Stimulated activated effector memory CD8-positive, alpha-beta T cell treated with anti-CD3 and anti-CD28 coated beads, Interleukin-12 subunit alpha, Interleukin-12 subunit beta, amount 100 ng/mL, for 72 hours (primary cell): ENCODE measurements at places on chromosomes 16 and 17.

DNA sequence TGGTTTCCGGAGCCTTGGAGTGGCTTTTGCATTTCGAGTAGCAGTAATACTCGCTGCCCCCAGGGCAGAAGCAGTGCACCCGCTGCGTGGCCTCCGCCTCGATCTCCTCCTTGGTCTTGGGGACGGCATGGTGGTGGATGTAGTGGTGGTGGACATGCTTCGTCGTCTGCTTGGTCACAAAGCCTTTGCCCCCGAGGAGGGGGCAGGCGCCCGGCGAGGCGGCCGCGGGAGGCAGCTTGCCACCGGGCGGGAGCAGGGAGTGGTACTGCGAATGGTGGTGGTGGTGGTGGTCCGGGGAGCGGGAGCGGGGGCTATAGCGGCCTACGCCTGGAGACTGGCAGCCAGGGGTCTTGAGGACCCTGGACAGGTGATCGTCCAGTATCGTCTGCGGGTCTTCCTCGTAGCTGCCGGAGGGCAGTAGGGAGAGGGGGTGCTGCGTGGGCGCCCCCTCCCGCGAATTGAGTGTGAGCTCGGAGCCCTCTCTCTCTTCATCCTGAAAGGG, 24.1 kb downstream of the AXIN2 start:
- no peak for DNase-seq

DNA sequence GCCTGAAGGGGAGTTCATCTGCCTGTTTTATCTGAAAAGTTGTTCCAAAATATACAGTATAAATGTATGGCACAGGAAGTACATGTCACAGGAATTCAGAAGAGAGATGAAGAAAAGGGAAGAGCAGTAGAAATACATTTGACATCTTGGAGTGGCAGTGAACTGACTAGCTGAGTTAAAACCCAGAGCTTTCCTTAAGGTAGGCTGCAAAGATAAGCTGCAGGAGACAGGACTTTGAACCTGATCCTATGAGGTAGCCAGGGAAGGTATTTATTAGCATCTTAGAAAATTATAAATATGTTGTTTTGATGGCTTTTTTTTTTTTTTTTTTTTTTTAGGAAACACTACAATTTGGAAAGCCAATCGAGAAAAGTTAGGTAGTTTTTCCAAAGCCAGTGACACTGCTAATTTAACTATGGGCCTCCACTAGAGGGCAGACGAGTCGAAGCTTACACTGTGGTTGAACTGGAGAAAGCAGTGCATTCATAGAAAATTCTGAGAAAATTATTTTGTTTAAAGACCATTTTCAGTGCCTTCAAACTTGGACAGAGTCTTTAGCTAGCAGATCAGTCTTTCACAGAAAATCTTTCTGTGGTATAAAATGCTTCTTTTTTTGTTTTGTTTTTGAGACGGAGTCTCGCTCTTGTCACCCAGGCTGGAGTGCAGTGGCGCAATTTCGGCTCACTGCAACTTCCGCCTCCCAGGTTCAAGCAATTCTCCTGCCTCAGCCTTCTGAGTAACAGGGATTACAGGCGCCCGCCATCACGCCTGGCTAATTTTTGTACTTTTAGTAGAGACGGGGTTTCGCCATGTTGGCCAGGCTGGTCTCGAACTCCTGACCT, 122.3 kb downstream of the SSH2 start:
- peak; percentile 71 for DNase-seq

- no peak for DNase-seq
These were observed 105.1 kb downstream of the SDK2 start for GRCh38 chr17:73539166-73539565.

DNA sequence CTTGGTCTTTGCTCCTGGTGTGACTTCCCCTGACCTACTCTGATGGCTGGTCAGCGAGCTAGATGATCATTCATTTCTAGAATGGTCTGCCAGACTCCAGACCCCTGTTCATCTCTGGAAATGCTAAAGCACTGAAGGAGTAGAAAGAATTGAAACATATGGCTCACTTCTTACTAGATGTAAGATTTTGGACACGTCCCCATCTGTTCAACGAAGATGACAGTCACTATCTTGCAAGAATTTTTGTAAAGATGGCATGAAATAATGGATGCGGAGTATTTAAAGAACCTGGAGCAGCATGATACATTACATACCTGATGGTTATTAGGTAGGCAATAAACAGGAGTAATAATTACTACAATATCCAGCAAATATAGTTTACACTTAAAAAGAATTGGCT, 252.7 kb upstream of the SDK2 start:
- DNase-seq: no peak

DNA sequence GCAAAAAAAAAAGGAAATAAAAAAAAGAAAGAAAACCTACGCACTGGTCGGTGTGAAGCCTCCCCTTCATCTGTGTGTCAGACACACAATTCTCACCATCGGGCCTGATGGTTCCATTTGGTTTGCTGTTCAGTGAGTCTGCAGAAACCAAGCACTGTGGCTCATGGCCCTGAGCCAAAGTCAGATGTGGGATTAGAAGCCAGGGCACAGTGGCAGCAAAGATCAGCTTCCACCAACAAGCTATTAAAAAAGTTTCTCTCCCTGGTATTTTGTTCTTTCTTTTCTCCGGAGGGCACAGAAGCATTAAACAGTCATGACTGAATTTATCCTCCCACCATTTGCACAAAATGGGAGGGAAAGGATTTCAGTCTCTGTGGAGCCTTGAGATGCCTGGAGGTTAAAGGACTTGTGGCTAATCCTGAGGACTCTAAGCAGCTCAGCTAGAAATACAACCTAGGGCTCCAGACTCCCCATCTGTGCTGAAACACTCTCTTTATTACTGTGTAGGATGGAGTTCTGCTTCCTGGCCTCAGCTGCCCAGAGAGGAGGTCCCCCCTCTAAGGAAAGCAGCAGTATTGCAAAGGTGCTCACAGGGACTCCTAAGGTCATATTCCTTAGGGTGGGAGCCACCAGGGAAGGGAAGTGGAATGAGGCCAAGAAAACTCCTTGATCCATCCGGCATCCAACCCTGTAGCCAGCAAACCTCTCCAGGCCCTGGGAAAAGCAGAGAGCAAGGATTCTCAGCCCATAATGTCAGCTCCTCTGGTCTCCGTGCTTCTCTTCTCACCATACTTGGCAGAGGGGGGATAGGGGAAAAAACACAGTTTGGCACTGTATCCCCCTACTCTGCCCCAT, 28.2 kb downstream of the SLC39A11 start:
- no peak for DNase-seq

DNA sequence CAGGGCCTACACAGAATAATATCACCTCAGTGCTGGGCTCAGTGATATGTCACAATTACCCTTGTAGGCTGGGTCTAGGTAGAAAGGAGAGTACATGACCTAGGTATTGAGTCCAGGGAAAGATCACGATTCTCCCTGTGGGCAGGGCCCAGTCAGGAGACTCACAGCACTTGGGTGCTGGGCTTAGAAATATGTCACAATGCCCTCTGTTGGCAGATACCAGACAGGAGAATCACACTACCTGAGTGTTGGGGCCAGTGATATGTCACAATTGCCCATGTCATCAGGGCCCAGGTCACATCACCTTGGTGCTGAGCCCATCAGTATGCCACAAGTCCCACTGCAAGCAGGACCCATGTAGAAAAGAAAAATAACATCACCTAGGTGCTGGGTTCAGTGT, 2105.5 kb downstream of the TP53TG3F start:
- DNase-seq: no peak

GRCh38 chr17:8212312-8213180, 2.2 kb upstream of the AURKB start:
- DNase-seq: no peak

- no peak for DNase-seq
These were observed 11.8 kb upstream of the MTSS2 start for GRCh38 chr16:70697594-70698170.

GRCh38 chr16:54009464-54010176, 277.0 kb downstream of the IRX3 start:
- DNase-seq: no peak

- DNase-seq: peak; percentile 89
These were observed 289.4 kb downstream of the SEC14L1 start for GRCh38 chr17:77429969-77430752.

DNA sequence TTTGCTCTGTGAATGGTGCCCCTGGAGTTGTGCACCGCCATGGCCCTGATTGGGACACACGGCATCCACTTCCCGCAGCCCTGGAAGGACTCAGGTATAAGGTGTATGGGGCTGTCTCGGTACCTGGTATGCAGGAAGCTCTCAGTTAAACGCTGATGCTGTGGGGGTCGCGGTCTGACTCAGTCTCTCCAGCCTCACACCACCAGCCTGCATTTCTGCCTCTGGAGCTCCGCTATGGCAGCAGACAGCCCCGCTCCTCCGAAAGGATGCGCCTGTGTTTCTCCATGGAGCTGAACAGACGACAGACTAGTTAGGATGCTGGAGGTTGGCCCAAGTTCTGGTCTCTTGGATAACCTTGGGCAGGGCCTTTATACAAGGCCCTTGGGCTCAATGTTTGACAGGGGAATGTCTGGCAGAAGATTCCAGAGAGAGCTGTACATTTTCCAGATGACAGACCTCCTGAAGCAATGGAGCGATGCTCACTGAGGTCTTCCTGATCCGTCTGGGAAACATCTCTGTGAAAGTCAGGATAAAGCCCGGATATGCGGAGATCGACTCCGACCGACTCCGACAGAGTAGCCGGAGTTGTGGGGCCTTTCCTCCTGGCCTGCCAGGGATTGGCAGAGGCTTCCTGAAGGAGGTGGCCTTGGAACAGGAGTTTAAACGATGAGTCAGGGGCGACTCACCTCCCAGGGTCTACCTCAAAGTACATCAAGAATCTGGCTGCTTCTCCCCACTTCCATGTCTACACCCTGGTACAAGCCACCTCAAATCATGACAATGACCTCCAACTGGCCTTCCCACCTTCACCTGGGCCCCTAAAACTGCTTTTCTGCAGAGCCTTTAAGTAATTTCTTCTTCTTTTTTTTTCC, 21.9 kb upstream of the BCAR1 start:
- no peak for DNase-seq

DNA sequence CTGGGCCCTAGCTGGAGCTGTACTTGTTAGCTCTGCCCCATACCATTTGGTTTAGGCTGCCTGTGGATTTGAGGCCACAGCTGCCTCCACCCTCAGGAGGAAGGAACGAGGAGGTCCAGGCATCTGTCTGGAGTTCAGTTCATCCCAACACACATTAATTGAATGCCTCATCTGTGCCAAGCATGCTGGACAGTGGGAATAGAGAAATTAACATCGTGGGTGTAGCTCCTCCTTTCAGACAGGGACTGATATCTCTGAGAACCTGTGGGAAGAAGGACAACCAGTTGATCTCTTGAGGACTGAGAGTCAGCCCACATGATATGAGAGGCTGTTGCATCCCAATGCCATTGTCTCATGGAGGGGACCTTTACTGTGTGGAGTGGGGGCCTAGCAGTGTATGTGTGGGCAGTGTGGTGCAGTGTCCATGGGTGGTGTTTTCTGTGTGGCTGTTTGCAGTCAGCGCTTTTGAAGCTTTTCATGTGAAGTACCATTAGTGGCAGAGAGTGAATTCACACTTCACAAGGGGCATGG, 29.4 kb upstream of the DDX52 start:
- no peak for DNase-seq

GRCh38 chr16:71426069-71426879, 15.6 kb downstream of the TLE7 start:
- peak; percentile 59 for DNase-seq

- no peak for DNase-seq
These were observed 202.4 kb downstream of the AXIN2 start for GRCh38 chr17:65359016-65359415.

DNA sequence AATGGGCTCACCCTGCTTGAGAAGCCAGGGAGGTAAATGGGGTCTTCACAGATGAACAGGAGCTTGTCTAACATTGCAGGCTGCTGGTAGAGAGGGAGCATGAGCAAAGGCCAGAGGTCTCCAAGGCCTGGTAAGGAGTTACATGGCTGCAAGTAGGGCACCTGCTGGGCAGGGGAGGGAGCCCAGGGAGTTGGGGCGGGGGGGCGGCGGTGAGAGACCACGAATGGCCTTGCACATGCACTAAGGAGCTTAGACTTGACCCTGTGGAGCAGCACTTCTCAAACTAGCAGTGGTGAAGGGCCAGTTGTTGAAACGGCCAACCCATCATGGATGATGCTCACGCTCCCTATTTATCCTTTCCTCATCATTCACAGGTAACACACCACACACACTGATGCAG, 38.4 kb downstream of the ERN1 start:
- DNase-seq: no peak

- DNase-seq: no peak
These were observed 48.9 kb downstream of the SLFN5 start for GRCh38 chr17:35291802-35292201.

DNA sequence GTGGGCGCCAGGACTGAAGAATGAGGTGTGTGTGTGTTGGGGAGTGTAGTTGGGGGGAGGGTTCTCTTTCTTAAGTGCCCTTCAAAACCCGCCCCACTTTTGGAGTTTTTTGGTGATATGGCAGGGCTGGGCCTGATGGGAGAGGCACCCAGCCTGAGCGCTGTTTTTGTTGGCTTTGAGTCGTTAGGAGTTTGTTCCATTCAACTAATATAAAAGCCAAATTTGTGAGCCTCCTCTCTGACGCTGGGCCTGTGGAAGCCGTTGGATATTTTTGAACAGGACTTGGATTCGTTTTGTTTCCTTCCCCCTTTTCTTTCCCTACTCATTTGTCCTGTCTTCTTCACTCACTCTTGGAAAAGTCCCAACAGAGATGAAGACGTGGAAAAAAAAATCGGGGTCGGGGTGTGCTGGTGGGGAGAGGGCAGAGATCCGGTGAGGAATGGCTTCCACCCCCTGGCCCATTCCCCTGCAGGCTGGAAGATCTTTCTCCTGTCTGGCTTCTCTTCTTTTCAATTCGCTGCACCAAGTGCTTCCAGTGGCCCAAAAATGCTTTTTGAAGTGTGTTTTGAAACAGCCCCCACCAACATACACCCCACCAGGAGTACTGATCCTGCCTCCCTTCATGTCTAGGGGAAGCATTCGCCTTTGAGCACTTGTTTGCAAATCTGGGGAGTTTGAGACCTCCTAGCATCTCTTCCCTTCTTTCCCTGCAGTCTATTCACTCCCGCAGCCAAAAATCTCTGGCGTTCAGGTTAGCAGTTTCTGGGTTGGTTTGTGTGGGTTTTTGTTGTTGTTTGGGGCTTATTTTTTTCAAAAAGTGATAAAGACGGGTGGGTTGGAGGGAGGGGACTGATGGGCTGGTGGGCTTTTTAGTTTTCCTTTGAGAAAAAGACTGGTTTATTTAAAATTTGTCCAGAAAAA, 2.6 kb downstream of the FZD2 start:
- no peak for DNase-seq

GRCh38 chr16:49127103-49127502, 154.5 kb downstream of the CBLN1 start:
- no peak for DNase-seq
